ENCODE measurements at places on chromosomes 6 and 20.
A peak's percentile ranks its signal among the peaks of the same experiment; 100 is the strongest.

DNA sequence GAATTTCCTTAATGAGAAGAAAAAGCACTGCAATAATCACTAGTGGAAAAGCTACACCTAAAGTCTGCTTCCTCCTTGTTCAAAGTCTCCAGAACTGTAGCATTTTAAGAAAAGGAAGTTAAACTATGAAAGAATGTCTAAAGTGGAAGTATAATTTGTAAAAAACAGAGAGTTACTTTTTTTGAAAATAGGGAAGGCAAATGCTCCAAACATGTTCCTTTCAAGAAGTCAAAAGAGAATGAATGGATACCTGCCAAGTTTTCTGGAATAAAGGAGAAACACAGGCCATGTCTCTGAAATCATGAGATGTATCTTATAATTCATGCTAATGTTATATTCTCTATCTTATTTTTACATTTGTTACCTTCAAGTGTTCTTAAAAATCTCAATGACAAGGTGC, 60.7 kb upstream of the ADGRG6 start:
- DNase-seq: no peak

DNA sequence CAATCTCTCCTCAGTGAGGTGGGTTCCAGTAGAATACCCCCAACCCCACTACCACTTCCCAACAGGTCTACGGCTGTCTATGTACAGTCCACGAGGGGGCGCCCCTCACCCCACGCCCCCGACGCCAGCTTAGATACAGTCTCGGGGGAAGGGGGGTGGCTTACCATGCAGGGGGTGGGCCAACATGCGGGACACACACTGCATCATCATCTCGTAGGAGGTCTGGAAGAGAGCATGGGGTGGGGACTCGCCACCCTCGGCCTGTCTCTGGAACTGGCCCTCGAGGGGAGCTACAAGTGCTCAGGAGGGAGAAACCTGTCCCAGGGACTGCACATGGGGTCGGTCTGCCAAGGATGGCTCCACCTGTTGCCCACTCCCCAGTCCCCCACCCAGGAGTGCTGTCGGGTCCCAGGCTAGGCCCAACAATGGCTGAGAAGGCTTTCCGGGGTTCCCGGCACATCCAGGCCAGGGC, 8.5 kb downstream of the MTCH1 start:
- DNase-seq: no peak

DNA sequence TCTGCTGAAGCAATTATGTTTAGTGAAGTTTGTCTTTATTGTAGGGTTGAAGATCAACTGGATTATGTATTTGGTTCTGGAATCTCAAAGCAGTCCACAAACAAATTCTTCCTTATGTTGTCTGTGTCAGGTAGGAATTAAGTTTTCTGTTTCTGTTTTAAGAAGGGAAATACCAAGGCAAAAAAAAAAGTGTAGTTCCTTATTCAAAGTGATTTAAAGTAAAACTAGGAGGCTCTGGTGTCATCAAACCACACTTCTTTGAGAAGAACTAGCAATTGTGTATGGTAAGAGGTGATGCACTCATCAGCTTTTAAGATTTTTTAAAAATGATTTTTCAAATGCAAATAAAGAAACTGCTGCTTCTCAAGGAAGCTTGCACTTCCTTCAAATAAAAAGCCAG, 1.9 kb downstream of the FAM135A start:
- DNase-seq: no peak

DNA sequence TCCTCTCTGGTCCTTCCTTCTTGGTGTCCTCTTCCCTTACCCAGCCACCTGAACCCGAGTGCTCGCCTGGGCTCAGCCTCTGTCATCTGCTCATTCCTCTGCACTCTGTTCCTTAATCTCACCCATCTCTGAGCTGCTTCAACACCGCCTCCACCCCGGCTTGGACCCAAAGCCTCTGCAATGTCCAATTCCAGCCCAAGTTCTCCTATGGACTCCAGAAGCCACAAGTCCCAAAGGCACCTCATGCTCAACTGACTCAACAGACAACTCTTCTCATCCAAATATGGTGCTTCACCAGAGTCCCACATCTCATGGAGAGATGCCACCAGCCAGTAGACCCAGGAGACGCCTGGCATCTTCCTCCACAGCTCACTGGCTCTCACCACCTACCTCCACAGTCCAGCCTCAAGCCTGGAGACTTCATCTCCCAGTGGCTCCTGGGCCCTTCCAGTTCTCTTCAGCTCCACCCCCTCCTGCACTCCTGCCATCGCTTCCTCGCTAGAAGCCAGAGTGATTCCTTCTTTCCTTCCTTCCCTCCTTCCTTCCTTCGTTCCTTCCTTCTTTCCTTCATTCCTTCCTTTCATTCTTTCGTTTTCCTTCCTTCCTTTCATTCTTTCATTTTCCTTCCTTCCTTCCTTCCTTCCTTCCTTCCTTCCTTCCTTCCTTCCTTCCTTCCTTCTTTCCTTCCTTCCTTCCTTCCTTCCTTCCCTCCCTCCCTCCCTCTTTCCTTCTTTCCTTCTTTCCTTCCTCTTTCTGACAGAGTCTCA, 40.9 kb upstream of the NNAT start:
- DNase-seq: no peak

DNA sequence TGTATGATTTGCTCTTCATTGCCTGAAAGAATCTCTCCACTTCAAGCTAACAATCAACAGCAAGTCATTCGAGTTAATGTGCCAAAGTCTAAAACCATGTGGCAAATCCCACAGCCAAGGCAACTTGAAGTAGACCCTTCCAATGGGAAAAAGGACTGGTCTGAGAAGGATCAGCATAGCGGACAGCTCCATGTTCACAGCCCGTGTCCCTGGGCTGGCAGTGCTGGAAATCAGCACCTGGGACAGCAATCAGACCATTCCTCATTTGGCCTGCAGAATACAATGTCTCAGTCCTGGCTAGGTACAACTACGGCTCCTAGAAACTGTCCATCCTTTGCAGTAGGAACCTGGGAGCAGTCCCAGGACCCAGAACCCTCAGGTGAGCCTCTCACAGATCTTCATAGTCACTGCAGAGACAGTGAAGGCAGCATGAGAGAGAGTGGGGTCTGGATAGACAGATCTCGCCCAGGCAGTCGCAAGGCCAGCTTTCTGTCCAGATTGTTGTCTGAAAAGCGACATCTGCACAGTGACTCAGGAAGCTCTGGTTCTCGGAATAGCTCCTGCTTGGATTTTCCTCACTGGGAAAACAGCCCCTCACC, 1.1 kb downstream of the GJA10 start:
- peak; percentile 65 for DNase-seq

- no peak for DNase-seq
These were observed 6.1 kb downstream of the EEF1A1 start for GRCh38 chr6:73514746-73515110.

DNA sequence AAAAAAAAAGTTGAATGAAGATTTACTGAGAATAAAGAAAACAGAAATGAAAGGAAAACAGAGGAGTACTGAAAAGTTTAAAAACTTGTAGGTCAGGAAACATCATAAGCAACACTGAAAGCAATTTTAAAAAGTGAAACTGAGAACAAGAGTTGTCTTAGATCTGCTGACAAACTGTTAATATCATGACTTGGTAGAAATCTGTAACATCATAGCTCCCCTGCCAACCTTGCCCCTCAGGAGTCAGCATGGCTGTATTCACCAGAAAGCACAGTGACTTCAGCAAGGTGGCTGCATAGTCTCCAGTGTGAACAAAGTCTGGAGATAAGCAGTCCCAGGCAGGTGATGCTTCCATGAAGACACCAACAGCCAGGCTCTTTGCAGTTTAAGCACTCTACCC, 5.3 kb downstream of the NAA20 start:
- DNase-seq: peak; percentile 67

DNA sequence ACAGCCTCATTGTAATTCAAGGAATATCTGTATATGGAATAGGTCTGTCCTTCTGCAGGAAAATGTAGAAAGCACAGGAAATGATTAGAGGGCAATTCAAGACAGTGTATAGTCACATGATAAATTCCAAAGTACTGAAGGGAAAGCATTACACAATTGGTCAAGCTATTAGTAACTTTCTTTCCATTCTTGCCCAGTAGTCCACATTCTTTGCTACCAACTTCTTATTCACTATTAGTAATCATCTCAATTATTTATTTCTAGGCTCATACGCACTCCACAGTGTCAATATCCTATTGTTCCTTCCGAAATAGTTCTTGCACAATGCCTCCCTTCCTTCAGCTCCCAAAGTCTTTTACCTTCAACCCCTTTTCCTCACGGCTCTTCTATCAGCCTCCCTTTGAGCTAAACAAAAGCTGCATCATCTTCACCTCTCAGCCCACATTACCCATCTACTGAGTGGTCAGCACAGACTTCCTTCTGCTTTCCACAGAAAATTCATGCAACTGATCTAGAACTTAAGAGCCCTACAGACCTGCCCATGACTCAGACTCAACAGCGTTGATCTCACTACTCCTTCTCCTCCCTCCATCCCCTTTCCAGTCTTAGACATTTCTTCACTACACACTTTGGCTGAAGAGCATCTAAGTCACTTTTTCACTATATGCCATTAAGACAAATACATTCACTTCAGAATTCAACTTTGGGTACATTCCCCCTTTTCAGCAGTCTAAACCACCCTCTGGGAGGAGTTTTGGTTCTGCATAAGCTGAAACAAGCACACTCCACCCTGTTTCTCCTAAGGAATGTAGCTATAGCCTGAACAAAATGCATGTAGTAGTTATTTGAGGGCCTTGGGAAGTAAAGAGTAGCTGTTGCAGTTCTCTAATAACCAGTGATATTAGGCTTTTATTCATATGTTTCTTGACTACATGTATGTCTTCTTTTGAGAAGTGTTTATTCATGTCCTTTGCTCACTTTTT, 157.9 kb downstream of the KIF16B start:
- DNase-seq: no peak

All from activated CD4-positive, alpha-beta T cell treated with anti-CD3 and anti-CD28 coated beads, Interleukin-2, amount 10 ng/mL, durations not matched to agents 24 days and 14 days (primary cell).